Activated CD4-positive, CD25-positive, alpha-beta regulatory T cell treated with anti-CD3 and anti-CD28 coated beads, Interleukin-2, amount 50 U/mL, for 16 hours (primary cell): ENCODE measurements at places on chromosomes 5 and 9.

GRCh38 chr5:86679529-86679928, 61.8 kb downstream of the COX7C start:
- no peak for DNase-seq

DNA sequence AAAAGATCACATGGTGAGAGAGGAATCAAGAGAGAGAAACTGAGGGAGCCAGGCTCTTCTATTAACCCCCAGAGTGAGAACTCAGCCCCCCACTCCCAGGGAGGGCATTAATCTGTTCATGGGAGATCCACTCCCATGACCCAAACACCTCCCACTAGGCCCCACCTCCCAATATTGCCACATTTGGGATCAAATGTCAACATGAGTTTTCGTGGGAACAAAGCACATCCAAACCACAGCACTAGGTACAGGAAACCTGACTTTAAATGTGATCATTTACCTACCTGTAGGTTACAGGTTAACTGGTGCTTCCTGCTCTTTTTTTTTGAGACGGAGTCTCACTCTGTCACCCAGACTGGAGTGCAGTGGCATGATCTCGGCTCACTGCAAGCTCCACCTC, 16.9 kb downstream of the NNT start:
- no peak for DNase-seq

- DNase-seq: no peak
Measured at GRCh38 chr5:159971038-159971437, 37.9 kb upstream of the TTC1 start.

- no peak for DNase-seq
Measured at GRCh38 chr9:8391566-8391965, 592.0 kb upstream of the DMAC1 start.

- no peak for DNase-seq
Measured at GRCh38 chr9:346111-346571, 131.5 kb downstream of the DOCK8 start.

GRCh38 chr5:179431221-179431824, 86.1 kb upstream of the ADAMTS2 start:
- no peak for DNase-seq

GRCh38 chr5:31962871-31963307, 211.2 kb downstream of the GOLPH3 start:
- DNase-seq: no peak

GRCh38 chr5:81134066-81134465, 99.1 kb upstream of the CKMT2 start:
- no peak for DNase-seq

GRCh38 chr9:104864675-104865104, 63.3 kb downstream of the ABCA1 start:
- DNase-seq: no peak

DNA sequence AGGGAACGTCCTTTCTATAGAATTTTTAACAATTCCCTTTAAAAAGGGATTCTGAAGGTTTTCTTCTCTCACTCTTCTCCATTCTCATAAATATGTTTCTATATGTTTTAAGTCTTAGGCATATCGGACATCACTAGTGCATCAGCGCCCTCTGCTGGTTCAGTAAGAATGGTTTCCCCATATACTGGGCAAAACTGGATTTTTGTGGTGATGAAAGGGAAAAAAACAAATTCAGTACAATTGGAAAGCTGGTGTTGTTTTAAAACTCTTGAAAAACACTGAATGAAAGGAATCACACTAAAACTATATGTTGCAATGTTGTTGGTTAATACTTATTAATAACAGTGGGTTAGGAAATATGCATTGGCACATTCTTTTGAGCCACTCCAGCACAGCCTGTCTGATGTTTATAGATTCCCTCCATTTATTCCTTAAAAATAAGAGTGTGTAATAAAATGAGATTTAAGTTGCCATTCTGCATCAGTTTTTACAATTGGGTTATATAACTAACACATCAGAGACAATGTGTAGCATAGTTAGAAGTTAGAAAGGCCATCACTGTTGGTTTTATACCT, 15.8 kb downstream of the CWC27 start:
- DNase-seq: peak; percentile 57
